HepG2 (cell line): ENCODE measurements at places on chromosomes 1 and 21. TPM values are rescaled to one million over a fixed set of nuclear protein-coding genes. Genes with fewer than 3 reads are reported as not detected.

Gene EPB41
- 34.5 and 51.4 TPM in 2 replicates for total RNA-seq

Gene DPH5
- total RNA-seq, result 53.2 and 71.9 TPM in 2 replicates

Gene LCE1C
- total RNA-seq, result not detected in 2 replicates

Gene PLA2G2A
- total RNA-seq, result 0.35 and 0.77 TPM in 2 replicates

Gene NTNG1
- total RNA-seq, result not detected in 2 replicates

Gene AVPR1B
- not detected in 2 replicates for total RNA-seq

Gene BSND
- total RNA-seq, result not detected in 2 replicates

Gene ATP1A4
- not detected in 2 replicates for total RNA-seq

Gene TRIM67
- total RNA-seq, result not detected in 2 replicates

Gene AIM2
- not detected in 2 replicates for total RNA-seq

Gene ERVH48-1
- total RNA-seq, result not detected in 2 replicates

Gene FAM163A
- not detected in 2 replicates for total RNA-seq

Gene HPDL
- not detected in 2 replicates for total RNA-seq

Gene RBM8A
- 162 and 224 TPM in 2 replicates for total RNA-seq

Gene ZMYM4
- total RNA-seq, result 37.6 and 51.6 TPM in 2 replicates

Gene MATN1
- total RNA-seq, result 0.04 TPM in 1 of 2 replicates, not detected in the other

DNA sequence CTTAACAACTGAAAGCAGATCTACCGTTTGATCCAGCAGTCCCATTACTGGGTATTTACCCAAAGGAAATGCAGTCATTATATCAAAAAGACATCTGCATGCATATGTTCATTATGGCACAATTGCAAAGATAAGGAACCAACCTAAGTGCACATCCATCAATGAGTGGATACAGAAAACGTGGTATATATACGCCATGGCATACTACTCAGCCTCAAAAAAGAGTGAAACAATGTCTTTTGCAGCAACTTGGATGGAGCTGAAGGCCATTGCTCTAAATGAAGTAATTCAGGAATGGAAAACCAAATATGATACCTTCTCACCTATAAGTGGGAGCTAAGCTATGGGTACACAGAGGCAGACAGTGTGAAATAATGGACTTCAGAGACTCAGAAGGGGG, 169.3 kb downstream of the ZBTB18 start:
- H3K27ac ChIP-seq, result no peak overlapping the region
- no peak overlapping the region for H3K4me3 ChIP-seq
- H3K27me3 ChIP-seq, result no peaks in the 10 kb centered on the region; the same call in 1 of the 2 replicates
- H3K36me3 ChIP-seq, result no peaks in the 10 kb centered on the region
- DNase-seq, result no peak

GRCh38 chr1:152946248-152946647, 758 bp upstream of the SPRR5 start:
- no peak for DNase-seq
- H3K27ac ChIP-seq, result no peak overlapping the region
- H3K27me3 ChIP-seq, result 0 out of 3 replicates have a peak, but pooled peaks cover 6% of the 10 kb centered on the region
- H3K4me1 ChIP-seq, result no peaks in the 10 kb centered on the region
- H3K36me3 ChIP-seq, result no peaks in the 10 kb centered on the region

GRCh38 chr1:97348599-97349265, 572.1 kb downstream of the DPYD start:
- H3K4me1 ChIP-seq, result no peaks in the 10 kb centered on the region
- no peak overlapping the region for H3K4me3 ChIP-seq
- DNase-seq, result no peak
- no peak overlapping the region for H3K27ac ChIP-seq
- H3K36me3 ChIP-seq, result no peaks in the 10 kb centered on the region
- no peaks in the 10 kb centered on the region for H3K27me3 ChIP-seq

GRCh38 chr1:15046487-15047165, 106.9 kb upstream of the TMEM51 start:
- H3K4me3 ChIP-seq, result no peak overlapping the region
- H3K27me3 ChIP-seq, result no peaks in the 10 kb centered on the region
- H3K36me3 ChIP-seq, result peaks cover 21% of the 10 kb centered on the region
- no peaks in the 10 kb centered on the region for H3K4me1 ChIP-seq
- no peak overlapping the region for H3K27ac ChIP-seq
- peak; percentile 48 for DNase-seq

GRCh38 chr21:43741423-43742096, 22.6 kb downstream of the PDXK start:
- no peak overlapping the region for H3K4me3 ChIP-seq
- H3K36me3 ChIP-seq, result peaks cover 40% of the 10 kb centered on the region
- H3K27me3 ChIP-seq, result no peaks in the 10 kb centered on the region
- no peak overlapping the region for H3K27ac ChIP-seq
- H3K4me1 ChIP-seq, result peaks cover 23% of the 10 kb centered on the region
- no peak for DNase-seq

GRCh38 chr1:161390559-161390858, 22.8 kb upstream of the CFAP126 start:
- H3K36me3 ChIP-seq, result no peaks in the 10 kb centered on the region
- no peak for DNase-seq
- no peaks in the 10 kb centered on the region for H3K27me3 ChIP-seq
- peaks cover 50% of the 10 kb centered on the region for H3K4me1 ChIP-seq
- H3K27ac ChIP-seq, result peak overlapping the region; percentile 46

GRCh38 chr1:215617979-215618378, 50.9 kb downstream of the KCTD3 start:
- no peaks in the 10 kb centered on the region for H3K4me1 ChIP-seq
- H3K36me3 ChIP-seq, result peaks cover 3% of the 10 kb centered on the region
- DNase-seq, result no peak
- H3K27ac ChIP-seq, result no peak overlapping the region

GRCh38 chr1:42713293-42713692, 26.7 kb downstream of the CLDN19 start:
- H3K4me3 ChIP-seq, result no peak overlapping the region
- H3K36me3 ChIP-seq, result peaks cover 13% of the 10 kb centered on the region; the same call in 1 of the 3 replicates
- H3K27ac ChIP-seq, result no peak overlapping the region
- no peaks in the 10 kb centered on the region for H3K27me3 ChIP-seq
- no peak for DNase-seq

GRCh38 chr1:213067352-213067751, 16.3 kb downstream of the RPS6KC1 start:
- no peaks in the 10 kb centered on the region for H3K27me3 ChIP-seq
- H3K27ac ChIP-seq, result no peak overlapping the region
- H3K4me1 ChIP-seq, result peaks cover 9% of the 10 kb centered on the region; the same call in 1 of the 2 replicates
- no peaks in the 10 kb centered on the region for H3K36me3 ChIP-seq

DNA sequence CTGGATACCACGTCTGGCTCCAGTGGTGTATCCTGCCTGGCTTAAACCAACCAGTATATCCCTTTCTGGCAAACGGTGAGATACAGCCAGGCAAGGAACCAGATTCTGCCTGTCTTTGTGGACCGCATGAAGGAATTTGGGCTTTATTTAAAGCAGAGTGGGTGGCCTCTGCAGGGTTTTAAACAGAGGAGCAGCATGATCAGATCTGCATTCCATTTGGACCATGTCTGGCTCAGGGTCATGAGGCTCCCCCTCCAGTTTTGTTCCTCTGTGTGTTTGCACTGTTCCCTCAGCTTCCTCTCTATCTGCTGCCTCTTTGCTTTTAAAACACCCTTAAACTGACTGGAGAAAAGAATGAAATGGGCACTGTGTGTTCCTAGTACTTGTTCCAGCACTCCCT, 195.0 kb downstream of the GIPC2 start:
- DNase-seq, result no peak
- H3K4me1 ChIP-seq, result no peaks in the 10 kb centered on the region
- H3K36me3 ChIP-seq, result no peaks in the 10 kb centered on the region
- H3K27me3 ChIP-seq, result no peaks in the 10 kb centered on the region
- no peak overlapping the region for H3K27ac ChIP-seq
- no peak overlapping the region for H3K4me3 ChIP-seq

DNA sequence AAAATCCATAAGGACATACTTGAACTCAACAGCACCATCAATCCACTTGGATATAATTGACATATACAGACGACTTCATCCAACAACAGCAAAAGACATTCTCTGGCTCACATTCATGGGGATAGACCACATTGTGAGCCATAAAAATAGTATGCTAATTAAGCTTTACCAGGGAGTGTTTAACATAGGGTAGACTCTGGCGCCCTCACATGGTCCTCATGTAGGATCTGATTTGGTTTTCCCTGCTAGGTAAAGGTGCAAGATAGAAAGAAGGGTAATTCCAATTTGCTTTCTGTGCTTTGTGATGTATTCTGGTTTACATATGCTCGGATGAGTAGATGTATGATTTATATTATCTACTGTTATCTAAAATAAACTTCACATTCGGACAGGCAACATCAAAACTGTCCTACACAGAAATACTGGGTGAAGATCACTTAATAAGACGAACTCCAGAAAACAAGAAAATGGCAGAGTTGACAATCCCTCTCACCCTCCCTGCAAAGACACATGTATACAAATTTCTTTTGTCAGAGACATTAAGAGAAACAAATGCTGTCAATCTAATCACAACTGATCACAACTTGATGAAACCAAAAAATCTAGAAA, 27.7 kb downstream of the CR1L start:
- DNase-seq, result peak; percentile 24
- H3K27ac ChIP-seq, result no peak overlapping the region
- H3K4me3 ChIP-seq, result no peak overlapping the region
- no peaks in the 10 kb centered on the region for H3K36me3 ChIP-seq
- H3K27me3 ChIP-seq, result no peaks in the 10 kb centered on the region

DNA sequence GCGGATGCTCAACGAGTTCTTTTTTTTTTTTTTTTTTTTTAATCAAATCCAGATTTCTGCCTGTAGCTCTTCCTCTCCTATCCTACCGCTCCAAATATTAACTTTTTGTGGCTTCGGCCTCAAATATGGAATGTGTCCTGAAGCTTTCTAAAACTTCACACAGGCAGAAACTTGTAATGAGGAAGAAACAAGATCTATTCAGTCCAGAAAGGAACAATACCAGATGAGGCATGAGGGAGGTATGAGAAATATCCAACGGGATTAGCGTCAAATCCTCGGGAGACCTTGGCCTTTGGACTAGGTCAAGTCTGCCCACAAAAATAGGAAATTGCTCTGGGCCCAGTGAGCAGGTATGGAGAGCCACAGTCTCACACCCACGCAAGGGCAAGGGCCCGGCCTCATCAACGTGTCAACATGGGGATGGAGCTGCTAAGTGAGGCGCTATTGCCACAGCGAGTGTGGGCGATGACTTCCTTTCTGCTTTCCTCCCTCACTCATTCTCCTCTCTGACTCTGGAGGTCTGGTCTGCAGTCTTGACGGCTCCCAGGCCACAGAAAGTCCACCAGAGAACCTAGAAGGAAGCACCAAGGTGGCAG, 66.6 kb downstream of the BCAR3 start:
- peak overlapping the region; percentile 100 for H3K27ac ChIP-seq
- H3K36me3 ChIP-seq, result no peaks in the 10 kb centered on the region
- H3K4me1 ChIP-seq, result peaks cover 86% of the 10 kb centered on the region
- peak; percentile 80 for DNase-seq
- H3K4me3 ChIP-seq, result no peak overlapping the region

- H3K27me3 ChIP-seq, result no peaks in the 10 kb centered on the region
- no peak overlapping the region for H3K4me3 ChIP-seq
- no peak overlapping the region for H3K27ac ChIP-seq
- H3K4me1 ChIP-seq, result no peaks in the 10 kb centered on the region
- DNase-seq, result no peak
These were observed 310.5 kb downstream of the NUF2 start for GRCh38 chr1:163632269-163632668.

GRCh38 chr21:16312321-16312720, 582.5 kb downstream of the USP25 start:
- no peak overlapping the region for H3K27ac ChIP-seq
- no peak overlapping the region for H3K4me3 ChIP-seq
- no peaks in the 10 kb centered on the region for H3K27me3 ChIP-seq
- no peaks in the 10 kb centered on the region for H3K4me1 ChIP-seq
- no peak for DNase-seq

DNA sequence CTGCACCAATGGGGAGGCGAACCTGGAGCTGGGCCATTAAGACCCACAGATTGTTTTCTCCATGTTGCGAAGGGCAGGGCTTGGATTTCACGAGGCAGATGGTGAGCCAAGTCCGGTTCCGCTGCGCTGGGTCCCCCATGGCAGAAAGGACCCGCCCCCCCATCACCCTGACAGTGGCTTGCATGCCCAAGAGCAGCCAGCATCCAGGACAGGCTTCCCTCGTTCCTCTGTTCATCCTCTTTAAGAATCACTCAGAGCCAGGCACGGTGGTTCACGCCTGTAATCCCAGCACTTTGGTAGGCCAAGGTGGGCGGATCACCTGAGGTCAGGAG, 15.8 kb upstream of the NPHP4 start:
- H3K27ac ChIP-seq, result no peak overlapping the region
- DNase-seq, result no peak
- H3K27me3 ChIP-seq, result no peaks in the 10 kb centered on the region
- H3K4me3 ChIP-seq, result no peak overlapping the region
- no peaks in the 10 kb centered on the region for H3K36me3 ChIP-seq

DNA sequence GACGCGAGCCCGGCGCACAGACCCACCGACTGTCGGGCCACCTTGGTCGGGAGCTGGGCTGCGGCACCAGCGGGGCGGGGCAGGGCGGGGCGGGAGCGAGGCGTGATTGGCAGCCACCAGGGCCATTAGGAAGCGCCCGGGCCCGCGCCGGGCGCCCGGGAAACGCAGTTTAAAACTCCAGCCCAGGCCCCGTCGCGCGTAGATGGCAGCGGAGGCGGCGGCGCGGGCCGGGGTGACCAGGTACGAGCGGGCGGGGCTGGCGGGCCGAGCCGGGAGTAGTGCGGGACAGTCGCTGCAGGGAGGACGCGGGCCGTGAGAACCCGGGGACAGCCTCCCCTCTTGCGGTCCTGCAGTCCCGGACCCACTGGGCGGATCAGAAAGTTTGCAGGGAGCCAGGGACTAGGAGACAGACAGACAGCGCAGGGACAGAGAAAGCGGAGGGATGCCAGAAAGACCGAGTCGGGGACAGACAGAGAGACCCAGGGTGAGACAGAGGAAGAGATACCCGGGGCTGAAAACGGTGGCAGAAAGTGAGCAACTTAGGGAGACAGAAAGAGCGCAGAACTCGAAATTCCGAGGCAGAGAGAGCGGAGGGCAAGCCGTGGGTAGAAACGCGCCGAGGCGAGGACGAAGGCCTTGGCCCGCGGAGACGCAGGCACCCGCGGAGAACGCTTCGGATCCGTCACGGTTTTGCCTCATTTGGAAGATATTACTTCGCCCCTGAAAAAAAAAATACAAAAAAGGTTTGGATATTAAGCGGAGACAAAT, at the start of gene DMBX1:
TSS of gene DMBX1 (plus strand) at position 199 of the 768 bp plus-strand sequence. CDS start 17,175 bp downstream, outside the sequence.
- H3K4me1 ChIP-seq, result no peaks in the 10 kb centered on the region
- no peak within 1 kb of the TSS for H3K27ac ChIP-seq
- no peak for DNase-seq
- peaks cover 16% of the 10 kb centered on the region for H3K27me3 ChIP-seq
